ENCODE measurements at places on chromosomes 3 and 15. TPM values are rescaled to one million over a fixed set of nuclear protein-coding genes. Genes with fewer than 3 reads are reported as not detected.
A peak's percentile ranks its signal among the peaks of the same experiment; 100 is the strongest.

Gene DNAJB8
- total RNA-seq: not detected

Gene ACOX2
- total RNA-seq: not detected

Gene GP9
- total RNA-seq: not detected

Gene ABHD5
- total RNA-seq: 16.5 TPM

Gene CNOT10
- 52.8 TPM for total RNA-seq

Gene SAMMSON
- not detected for total RNA-seq

Gene MAPKAPK3
- total RNA-seq: 175 TPM

Gene CRYGS
- 4.7 TPM for total RNA-seq

Gene SLITRK3
- total RNA-seq: not detected

Gene KBTBD13
- total RNA-seq: not detected

Gene ACKR4
- not detected for total RNA-seq

Gene RHOV
- total RNA-seq: not detected

Gene IGSF10
- total RNA-seq: not detected

GRCh38 chr3:132368962-132369361, 48.3 kb upstream of the DNAJC13 start:
- DNase-seq: no peak

DNA sequence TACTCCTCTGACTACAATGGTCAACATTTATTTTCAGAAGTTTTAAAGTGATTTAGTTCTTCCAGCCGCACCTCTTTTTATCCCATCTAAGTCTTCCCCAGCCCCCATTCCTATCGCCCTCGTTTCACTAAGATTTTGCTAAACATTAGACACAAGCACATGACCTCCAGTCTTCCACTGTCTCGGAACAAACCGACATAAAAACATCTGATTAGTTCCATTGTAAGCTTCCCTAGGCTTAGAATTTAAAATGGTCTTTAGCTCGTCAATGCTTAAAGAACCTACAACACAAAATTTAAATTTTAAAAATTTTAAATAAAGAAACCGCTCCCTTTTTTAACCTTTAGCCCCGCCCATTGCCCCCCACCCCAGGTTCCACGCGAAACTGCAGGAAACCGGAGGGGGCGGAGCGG, 284 bp upstream of the TSC22D2 start:
- no peak for DNase-seq

GRCh38 chr15:82805994-82806406, at the start of gene FSD2:
Gene FSD2, minus strand, starts transcription at chr15:82806069. Its CDS starts 18,679 bp downstream, at chr15:82787390.
- DNase-seq: no peak

GRCh38 chr3:101195951-101196713, 124.2 kb downstream of the IMPG2 start:
- DNase-seq: no peak

- DNase-seq: no peak
Observed at GRCh38 chr3:9761919-9762318, 7.8 kb downstream of the CAMK1 start.

DNA sequence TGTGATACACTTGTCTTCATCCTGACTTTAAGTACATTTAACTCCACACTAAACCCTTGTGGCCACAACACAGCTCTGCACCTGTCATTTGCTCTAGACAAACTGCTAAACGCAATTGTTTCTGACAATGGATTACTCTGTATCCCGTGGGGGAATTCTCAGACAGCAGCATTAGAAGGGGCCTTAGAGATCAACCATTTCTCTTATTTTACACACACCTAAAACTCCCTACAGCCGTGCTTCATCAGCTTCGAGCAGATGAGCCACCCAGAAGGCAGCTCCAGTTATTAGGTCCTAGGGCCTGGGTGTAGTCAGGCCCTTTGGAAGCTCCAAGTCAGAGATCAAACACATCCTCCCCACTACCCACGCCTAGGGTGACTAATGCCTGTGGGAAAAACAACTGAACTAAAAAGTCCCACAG, 1.3 kb upstream of the IL12A start:
- no peak for DNase-seq

DNA sequence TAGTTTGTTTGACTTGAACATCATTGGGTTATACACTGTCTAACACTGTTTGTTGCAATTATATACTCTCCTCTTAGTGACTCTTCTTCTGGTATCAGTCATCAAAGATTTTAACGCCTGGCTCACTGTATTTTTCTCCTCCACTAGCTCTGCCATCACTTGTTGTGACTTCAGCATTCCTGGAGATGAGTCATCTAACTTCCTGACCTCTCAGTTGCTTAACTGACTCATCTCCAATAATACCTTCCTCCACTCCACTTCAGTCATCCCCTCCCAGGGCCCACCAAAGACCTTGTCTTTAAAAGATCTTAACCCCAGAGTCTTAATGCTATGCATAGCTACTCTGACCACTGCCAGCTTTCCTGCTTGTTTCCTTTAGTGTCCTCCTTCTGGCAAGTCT, 28.6 kb upstream of the CLSTN2 start:
- DNase-seq: no peak

GRCh38 chr15:39127151-39127790, 453.6 kb upstream of the THBS1 start:
- no peak for DNase-seq

- DNase-seq: no peak
Observed at GRCh38 chr3:35677797-35678196, 38.5 kb downstream of the ARPP21 start.

DNA sequence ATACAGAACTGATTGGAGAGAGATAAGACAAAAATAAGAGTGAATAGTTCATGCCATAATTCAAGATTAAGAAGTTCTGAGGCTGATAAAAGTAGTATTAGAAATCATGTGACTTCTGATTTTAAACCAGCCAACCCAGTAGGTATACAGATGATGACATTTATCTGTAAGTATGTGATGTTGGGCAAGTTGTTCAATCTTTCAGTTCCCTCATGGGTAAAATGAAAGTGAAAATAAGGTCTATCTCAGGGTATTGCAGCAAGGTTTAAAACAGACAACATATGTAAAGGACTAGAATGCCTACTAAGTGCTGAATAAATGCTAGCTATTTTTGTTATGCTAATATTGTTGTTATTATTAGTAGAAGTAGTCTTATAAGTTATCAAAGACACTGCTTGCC, 1055.7 kb downstream of the NAALADL2 start:
- DNase-seq: no peak

DNA sequence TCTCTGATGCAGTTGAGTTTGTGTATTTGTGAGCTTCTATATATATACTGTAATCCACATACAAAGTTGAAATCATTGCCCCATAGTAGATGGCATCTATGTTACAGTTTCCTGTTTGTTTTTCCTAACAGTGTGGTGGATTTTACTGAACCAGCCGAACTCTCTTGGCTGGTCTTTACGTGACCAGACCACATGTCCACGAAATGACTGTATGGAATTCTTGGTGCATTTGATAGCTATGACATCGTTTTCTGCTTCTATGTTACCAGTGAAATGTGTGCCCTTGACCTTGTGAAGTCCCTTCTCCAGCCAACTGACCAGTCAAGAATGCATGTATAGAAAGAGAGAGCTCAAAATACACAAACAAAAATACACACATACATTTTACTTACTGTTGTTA, 1.8 kb downstream of the KCNMB2 start:
- DNase-seq: no peak

GRCh38 chr3:123353227-123353849, 95.6 kb downstream of the ADCY5 start:
- no peak for DNase-seq

- no peak for DNase-seq
Observed at GRCh38 chr3:187550446-187550845, 119.7 kb downstream of the SST start.

DNA sequence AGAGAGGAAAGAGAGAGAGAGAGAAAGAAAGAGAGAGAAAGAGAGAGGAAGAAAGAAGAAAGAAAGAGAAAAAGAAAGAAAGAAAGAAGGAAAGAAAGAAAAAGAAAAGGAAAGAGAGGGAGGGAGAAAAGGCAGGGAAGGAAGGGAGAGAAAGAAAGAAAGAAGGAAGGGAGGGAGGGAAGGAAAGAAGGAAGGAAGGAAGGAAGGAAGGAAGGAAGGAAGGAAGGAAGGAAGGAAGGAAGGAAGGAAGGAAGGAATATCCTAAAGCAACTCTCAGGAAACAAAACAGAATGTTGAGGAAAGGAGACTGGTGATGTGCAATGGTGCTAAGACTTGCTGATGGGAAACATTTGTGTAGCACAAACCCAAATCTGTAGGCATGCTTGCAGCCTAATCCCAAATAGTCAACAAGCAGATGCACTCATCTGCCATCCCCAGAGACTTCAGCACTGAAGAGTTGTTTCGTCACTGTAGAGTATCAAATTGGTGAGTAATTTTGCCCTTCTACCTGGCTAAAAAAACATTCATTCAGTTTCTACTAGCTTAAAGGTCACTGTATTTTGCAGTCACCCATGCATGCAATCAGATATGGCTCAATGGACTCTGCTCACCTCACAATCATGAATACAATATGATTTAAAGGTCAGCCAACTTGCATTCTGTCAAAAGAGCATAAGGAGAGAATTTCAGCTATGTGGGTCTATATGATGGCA, 480.3 kb downstream of the FGF12 start:
- DNase-seq: no peak

DNA sequence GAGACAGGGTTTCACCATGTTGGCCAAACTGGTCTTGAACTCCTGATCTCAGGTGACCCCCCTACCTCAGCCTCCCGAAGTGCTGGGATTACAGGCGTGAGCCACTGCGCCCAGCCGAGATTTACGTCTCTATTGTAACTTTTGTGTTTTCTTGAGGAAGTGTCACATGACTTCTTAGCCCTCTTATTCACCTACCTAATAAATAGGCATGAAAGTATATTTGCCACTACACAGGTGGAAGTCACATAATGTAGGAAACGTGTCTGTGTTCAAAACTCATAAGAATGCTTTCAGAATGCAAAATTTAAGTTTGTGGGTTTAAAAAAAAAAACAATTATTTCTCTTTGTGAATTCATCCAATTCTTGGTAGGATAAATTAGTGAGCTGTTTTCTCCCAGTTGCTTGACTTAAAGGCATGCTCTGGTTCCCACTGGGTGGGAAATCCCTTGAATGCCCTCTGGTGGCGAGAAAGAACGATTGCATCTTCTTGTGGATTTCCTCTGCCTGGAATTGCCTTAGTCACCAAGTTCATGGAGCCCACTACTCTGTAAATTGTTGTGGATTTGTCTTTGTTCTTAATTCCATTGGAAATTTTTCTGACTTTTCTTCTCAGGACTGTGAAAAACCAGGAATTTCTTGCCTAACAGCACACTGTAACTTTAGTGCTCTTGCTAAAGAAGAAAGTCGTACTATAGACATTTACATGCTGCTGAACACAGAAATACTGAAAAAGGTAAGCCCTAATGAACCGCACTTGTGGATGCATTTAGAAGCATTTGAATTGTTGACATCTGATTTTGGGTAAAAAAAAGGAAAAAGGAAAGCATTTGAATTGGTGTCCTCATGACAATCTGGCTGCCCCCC, 82.2 kb upstream of the CTDSPL start:
- no peak for DNase-seq

DNA sequence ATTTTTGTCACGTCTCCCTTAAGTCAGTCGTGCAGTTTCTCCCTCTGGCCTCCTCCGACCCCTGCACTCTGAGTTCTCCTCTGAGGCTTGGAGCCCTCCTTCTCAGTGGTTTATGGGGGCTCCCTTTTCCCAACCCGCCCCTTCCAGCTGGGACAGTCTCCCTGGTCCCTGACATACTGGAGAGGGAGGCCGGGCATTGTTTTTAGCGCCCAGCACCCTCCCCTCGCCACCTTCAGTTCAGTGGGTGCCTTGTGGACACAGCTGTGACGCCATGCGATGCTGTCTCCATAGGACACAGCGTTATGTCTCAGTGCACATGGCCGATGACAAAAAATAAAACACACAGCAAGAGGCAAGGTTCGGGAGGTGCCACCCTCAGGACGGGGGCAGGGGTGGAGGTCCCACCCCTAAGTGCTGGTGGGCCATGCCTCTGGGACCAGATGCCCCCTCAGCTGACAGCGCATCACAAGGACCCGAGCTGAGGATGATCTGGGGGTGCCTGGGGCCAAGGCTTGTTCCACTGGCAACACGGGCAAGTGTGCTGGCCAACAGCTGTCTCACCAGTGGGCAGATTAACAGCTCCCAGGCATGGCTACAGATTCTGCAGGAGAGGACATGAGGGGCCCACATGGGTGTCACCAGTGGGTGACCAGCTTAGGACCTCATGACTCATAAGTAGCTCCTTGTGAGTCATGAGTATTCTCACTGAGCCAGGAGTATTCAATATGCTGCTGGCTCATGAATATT, 81.6 kb downstream of the PLXNA1 start:
- DNase-seq: no peak

- DNase-seq: no peak
Observed at GRCh38 chr15:62665449-62665848, 377.1 kb upstream of the TPM1 start.

- DNase-seq: no peak
Observed at GRCh38 chr3:197795200-197795599, 4.1 kb downstream of the LRCH3 start.

DNA sequence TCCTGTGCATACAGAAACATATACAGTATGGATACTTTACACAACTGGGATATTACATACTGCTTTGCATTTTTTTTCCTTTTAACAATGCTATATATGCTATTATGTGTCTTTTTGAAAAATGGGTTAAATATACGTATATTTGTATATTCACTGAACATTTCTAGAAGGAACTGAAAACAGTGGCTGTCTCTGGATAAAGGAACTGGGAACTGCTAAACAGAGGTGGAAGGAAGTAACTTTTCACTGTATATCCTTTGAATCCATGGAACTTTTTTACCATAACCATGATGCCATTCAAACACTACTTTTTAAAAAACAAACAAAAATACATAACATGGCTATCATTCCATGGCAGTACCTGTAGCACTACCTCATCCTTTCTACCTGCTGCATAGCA, 1.8 kb downstream of the MTFMT start:
- DNase-seq: no peak

GRCh38 chr15:31472636-31473384, 146.2 kb downstream of the KLF13 start:
- DNase-seq: peak; percentile 80

DNA sequence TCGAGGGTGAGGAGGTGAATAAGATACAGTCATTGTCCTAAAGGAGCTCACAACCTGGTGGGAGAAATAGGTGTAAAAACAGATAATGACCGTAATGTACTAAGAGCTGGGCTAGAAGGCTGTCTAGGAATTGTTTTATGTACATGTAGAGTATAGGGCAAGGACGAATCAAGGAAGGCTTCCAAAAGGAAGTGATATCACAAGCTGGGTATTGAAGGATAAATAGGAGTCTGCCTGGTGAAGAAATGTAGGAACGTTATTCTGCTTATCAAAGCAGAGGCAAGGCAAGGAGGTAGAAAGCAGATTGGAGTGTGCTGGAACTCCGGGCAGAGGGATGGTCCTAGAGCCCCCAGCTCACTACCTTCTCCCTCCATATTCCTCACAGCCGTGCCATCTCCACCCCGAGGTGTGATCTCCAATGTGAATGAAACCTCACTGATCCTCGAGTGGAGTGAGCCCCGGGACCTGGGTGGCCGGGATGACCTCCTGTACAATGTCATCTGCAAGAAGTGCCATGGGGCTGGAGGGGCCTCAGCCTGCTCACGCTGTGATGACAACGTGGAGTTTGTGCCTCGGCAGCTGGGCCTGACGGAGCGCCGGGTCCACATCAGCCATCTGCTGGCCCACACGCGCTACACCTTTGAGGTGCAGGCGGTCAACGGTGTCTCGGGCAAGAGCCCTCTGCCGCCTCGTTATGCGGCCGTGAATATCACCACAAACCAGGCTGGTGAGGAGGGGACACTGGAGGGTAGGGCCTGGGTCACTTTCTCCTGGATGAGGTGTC, 15.1 kb downstream of the EPHB3 start:
- no peak for DNase-seq

GRCh38 chr3:24341668-24342067, 153.0 kb downstream of the THRB start:
- DNase-seq: no peak

GRCh38 chr15:67109141-67110034, 44.0 kb downstream of the SMAD3 start:
- DNase-seq: no peak

GRCh38 chr15:68833700-68834331, 13.1 kb upstream of the ANP32A start:
- DNase-seq: no peak

Measured in activated CD8-positive, alpha-beta memory T cell treated with anti-CD3 and anti-CD28 coated beads, Interleukin-2, amount 10 ng/mL, durations not matched to agents 7 days and 5 days (primary cell).